GOT3 (cell line): ENCODE measurements at places on chromosomes 5 and 9.

- DNase-seq = no peak
Measured at GRCh38 chr9:21728781-21729180, 73.7 kb upstream of the MTAP start.

DNA sequence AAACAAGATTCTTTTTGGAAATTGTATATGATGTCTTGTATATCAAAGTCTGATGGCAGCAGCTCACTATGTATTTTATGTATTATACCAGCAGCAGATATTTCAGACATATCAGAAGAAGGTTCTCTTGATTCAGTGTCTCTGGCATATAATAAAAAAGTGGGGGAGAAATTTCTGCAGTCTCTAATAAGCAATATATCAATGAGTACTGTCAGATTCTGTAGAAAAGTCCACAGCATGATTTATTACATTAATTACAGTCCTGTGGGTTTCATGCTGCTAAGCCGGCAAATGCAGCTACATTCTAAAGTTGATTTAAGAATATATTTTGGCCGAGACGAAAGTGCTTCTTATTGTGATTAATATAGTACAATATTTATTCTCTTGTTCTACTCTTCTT lies 113.1 kb downstream of the KIAA1958 start:
- no peak for DNase-seq

- DNase-seq = no peak
Measured at GRCh38 chr9:27600256-27600655, 27.0 kb upstream of the C9orf72 start.

GRCh38 chr5:13478831-13479465 lies 465.5 kb downstream of the DNAH5 start:
- DNase-seq = no peak

- no peak for DNase-seq
Measured at GRCh38 chr5:62005551-62005950, 300.5 kb upstream of the KIF2A start.

GRCh38 chr5:89081360-89081759 lies 198.4 kb upstream of the MEF2C start:
- no peak for DNase-seq

- no peak for DNase-seq
Measured at GRCh38 chr5:72228960-72229359, 91.1 kb downstream of the MRPS27 start.

- DNase-seq = no peak
Measured at GRCh38 chr5:102324714-102325113, 28.6 kb upstream of the SLCO4C1 start.

- peak; percentile 79 for DNase-seq
Measured at GRCh38 chr5:958701-959571, 49.7 kb upstream of the NKD2 start.

GRCh38 chr5:14305045-14305444 lies 161.9 kb downstream of the TRIO start:
- no peak for DNase-seq

GRCh38 chr5:98794001-98794400 lies 20.5 kb downstream of the RGMB start:
- no peak for DNase-seq

DNA sequence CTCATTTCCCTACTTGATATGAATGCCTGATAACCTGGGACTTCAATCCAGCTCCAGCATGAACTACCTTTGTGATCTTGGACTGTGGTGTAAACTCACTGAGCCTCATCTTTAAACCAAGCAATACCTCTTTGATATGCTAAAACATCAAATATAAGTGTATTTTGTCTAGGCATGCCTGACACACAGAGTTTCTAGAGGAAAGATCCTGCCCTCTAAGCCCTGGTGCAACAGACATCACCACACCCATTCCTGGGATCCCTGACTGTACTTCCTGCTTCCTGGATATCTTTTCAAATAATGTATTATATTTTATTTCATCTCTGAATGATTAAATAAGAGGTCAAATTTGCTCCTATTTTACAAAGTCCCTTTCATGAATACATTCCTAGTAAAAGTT lies 55.8 kb downstream of the ANXA2R start:
- no peak for DNase-seq

DNA sequence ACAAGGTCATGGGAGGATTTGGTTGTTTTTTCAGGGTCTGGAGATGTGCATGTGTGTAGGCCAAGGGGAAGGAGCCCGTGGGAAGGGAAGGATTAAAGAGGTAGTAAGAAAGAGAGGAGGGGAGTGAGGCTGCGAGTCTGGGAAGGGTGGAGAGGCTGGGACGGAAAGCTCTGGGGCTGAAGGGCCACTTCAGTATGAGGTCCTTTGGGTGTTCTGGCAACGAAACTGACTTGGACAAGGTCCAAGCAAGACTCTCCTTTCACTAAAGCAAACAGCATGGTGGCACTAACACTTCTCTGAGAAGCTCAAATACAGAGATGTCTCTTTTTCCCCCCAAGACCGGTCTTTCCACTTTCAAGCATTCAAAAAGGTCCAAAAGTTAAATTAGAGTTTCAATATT lies 394.5 kb downstream of the ARHGEF28 start:
- DNase-seq = no peak

DNA sequence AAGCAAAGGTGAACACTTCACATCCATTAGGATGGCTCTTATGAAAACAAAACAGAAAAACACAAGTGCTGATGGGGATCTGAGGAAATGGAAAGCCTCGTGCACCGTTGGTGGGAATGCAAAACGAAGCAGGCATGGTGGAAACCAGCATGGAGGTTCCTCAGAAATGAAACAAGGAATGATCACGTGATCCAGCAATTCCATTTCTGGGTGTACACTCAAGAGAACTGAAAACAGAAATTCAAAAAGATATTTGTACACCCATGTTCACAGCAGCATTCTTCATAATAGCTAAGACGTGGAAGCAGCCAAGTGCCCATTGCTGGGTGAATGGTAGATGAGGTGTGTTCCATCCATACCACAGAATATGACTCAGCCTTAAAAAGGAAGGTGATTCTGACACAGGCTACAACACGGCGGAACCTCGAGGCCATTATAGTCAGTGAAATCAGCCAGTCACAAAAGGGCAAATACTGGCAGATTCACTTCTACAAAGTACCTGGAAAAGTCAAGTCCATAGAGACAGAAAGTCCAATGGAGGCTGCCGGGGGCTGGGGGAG lies 87.2 kb upstream of the RAPGEF1 start:
- DNase-seq = no peak

DNA sequence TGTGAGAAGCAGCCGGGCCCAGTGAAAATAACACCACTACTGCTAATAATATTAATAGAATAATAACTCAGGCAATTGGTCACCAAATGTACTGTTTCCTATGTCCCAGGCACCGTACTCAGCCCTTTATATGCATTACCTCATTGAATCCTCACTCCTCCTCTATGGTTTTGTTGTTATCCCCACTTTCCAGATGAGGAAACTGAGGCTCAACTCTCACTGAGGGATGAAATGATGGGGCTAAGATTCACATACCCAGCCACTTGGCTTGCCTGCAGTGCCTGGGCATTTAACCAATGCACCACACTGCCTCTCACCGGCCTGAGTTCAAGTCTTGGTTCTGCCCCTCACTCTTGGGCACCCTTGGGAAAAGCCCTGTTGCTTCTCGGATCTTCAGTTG lies 34.1 kb downstream of the WHRN start:
- DNase-seq = no peak

DNA sequence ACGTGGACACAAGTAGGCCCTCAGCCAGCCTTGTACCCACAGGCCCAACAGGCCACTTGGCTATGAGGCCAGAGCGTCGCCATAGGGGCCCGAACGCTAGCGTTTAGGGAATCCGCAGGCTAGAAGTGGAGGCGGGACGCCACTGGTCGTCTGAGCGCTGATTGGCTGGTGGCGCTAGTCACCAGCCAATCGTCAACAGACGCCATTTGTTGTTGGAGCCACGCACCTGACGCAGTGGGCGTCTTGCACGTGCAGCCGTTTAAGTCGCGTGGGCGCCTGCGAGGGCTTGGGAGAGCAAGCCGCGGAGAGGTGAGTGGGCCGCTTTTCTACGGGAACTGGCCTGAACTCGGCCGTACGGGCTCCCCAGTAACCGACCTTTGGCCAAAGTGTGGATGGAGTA lies at the start of gene DDX4:
Gene DDX4, plus strand, starts transcription at position 269 of the 400 bp plus-strand sequence. CDS start 903 bp downstream, outside the sequence.
- DNase-seq = no peak

- DNase-seq = no peak
Measured at GRCh38 chr5:127892467-127893207, 189.4 kb downstream of the CCDC192 start.

DNA sequence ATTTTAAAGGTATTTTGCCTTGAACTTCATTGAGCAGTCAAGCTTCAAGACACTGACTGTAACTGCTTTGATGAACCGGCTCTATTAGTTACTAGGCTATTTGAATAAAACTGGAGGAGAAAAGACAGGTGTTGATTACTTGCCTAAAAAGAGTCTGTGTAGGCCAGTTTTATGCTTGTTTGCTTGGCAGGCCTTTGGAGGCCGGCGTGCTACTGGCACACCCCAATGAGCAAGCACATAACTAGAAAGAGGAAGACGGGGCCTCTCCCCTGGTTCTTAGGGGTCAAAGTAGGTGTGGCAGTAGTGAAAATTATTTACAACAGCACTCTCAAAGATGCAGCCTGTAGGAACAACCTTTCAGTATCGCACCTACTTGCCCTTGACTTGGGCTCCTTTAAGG lies 2.1 kb upstream of the ZFR start:
- no peak for DNase-seq

- no peak for DNase-seq
Measured at GRCh38 chr5:58022055-58022454, 437.8 kb downstream of the PLK2 start.

DNA sequence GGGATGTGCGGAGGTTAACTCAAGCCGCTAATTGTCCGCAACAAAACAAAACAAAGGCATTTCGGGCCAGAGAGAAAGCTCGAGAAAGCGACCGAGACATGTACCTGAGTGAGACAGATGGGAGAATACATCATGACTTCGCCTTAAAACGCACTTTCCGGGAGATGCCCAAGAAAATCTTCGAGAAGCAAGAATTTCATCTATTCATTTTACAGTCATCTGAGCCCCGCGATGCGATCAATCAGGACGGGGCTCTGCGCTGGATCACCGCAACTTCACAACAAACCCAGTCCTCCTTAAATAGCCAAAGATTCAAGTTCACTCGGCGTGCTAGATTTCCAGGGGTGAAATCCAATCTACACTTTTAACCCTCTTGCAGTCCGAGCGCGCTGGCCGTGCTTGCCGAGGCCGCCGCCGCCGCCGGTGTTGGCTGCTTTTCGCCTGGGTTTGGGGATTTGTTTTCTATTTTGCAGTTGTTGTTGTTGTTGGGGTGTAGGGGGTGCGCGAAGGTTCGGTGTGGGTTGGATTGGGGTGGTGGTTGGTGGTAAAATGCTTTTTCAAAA lies 482 bp downstream of the NFIB start:
- DNase-seq = no peak

DNA sequence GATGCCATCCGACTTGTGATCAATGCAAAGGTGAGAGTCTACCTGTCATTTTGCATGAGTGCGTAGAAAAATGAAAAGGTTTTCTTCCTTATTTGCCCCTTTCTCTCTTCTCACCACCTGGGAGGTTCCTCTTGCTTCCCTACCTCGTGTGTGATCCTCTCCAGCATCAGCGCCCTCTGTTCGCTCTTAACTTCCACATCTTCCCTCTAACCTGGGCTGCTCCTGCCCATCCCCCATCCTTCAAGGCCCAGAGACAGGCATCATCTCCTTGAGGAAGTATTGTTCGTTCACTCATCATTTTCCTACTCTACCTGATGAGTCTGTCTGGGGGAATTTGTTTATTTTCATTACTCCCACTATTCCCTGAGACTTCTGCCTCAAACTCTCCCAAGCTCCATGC lies 55.8 kb downstream of the RFK start:
- no peak for DNase-seq

DNA sequence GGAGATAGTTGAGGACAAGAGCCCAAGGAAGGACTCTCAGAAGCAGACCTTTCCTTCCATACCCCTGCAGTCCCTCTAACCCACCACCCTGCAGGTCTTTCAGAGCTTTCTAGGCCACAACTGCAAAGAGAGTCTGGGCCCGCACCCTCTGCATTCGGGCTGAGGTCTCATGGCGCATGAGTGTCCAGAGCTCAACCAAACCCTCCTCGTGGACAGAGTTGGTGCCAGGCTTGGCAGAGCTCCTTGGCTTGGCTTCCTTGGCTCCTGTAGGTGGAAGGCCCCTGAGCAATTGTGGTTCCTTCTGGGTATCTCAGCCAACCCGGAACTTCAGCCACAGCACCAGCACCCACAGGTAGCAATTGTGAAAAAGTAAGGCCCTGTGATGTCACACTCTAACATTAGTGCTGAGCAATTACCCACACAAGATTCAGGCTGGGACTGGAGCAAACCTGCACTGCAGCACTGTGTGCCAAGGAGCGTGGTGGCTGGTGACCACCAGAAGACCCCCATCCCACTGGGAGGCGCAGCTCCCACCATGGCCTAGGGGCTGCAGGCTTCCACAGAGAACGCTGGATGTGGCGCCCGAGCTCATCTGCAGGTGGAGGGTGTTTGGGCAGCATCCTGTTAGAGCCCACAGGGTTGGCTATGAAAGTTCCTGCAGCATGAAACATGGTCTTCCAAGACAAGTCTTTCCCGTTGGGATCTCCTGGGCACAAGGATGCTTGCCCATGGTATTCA lies 38.8 kb downstream of the FOXI1 start:
- no peak for DNase-seq

DNA sequence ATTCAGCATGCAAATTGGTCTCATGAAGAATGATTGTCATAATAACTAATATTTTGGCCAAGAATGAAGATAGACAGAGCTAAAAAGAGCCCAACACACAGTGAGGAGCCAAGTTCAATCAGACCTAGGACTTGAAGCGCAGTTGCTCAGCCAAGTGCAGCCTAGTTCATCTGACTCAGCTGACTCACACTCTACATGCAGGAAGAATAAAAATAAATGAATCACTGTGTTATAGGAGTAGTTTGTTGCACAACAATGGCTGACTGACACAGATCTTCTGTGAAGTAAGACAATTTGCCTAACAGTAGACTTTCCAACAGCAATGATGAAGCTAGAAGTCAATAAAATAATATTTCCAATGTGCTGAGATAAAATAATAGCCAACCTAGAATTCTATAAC lies 261.5 kb downstream of the CEMIP2 start:
- no peak for DNase-seq

- DNase-seq = no peak
Measured at GRCh38 chr9:3906437-3907213, 380.8 kb upstream of the RFX3 start.

DNA sequence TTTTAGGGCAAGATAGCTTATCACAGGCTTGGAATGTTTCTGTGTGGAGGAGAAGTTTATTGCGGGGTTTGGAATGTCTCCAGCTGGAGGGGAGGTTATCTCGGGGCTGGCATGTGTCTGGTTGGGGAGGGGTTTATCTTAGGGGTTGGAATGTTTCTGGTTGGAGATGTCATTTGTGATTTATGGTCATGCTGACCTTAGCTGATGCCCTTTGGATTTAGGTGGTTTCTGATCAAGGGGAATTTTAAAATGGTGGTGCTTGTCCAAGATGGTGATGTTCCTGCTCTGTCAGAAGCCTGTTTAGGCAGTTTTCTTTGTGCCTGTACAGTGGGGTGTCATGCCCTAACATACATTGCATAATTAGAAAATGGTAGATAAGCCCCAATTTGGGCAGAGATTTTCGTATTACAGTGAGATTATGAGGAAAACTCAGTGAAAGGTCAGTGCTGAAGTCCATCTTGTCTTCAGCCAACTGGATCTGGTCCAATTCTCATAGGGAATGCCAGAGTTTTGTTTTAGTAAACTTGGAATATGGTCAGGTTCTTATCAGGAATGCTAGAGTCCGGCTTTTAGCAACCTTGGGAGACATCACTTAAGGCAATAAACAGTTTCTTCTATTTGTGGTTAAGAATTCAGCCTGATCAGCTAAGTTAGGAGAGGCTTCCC lies 14.3 kb downstream of the CDK20 start:
- no peak for DNase-seq

GRCh38 chr5:64826541-64826940 lies 57.8 kb downstream of the CWC27 start:
- DNase-seq = no peak

- no peak for DNase-seq
Measured at GRCh38 chr5:38413696-38414095, 142.8 kb downstream of the LIFR start.
